ENCODE measurements at places on chromosomes 16 and 17. TPM values are rescaled to one million over a fixed set of nuclear protein-coding genes. Genes with fewer than 3 reads are reported as not detected.

SOX9 gene
- not detected for total RNA-seq

RPRML gene
- total RNA-seq, result not detected

BTBD17 gene
- total RNA-seq, result not detected

DNAJC7 gene
- 124 TPM for total RNA-seq

DNA sequence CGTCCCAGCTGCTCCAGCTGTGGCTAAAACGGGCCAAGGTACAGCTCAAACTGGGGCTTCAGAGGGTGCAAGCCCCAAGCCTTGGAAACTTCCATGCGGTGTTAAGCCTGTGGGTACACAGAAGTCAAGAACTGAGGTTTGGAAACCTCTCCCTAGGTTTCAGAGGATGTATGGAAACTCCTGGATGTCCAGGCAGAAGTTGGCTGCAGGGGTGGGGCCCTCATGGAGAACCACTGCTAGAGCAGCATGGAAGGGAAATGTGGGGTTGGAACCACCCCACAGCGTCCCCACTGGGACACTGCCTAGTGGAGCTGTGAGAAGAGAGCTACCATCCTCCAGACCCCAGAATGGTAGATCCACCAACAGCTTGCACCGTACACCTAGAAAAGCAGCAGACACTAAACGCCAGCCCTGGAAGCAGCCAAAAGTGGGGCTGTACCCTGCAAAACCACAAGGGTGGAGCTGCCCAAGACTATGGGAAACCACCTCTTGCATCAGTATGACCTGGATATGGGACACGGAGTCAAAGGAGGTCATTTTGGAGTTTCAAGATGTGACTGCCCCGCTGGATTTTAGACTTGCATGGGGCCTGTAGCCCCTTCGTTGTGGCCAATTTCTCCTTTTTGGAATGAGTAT is 2.2 kb downstream of the SDR42E1 start:
- no peak for DNase-seq

DNA sequence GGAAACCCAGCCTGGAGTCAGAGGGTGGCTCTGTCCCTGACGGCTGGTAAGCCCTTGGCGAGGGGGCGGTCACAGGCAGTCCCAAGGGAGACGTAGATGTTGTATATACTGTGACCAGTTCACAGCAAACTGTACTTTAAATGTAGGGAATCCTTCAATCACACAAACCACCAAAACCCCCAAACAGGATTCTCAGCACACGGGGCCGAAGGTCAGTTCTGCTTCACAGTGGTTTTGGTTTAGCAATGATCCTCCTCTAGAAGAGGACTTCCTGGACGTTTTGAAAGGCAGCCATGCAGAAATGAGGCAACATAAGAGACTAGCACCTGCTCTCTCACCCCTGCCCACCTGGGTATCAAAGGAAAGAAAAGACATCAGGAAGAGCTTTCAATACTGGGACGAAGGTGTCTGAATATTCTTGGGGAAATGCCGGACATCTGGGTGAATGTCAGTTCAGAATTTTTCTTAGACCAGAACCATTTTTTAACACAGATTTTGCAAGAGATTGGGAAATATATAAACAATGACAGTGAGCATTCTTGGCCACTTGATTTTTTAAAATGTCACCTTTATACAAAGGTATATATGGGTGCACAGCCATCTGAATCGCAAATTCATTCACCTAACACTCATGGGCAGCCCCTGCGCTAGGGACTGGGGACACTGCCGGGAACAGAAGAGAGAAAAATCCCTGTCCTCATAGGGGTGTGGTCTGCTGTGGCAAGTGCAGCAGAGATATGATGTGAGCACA is 74.2 kb downstream of the CRISPLD2 start:
- no peak for DNase-seq

GRCh38 chr17:4934173-4934979 is 2.3 kb downstream of the GP1BA start:
- no peak for DNase-seq

DNA sequence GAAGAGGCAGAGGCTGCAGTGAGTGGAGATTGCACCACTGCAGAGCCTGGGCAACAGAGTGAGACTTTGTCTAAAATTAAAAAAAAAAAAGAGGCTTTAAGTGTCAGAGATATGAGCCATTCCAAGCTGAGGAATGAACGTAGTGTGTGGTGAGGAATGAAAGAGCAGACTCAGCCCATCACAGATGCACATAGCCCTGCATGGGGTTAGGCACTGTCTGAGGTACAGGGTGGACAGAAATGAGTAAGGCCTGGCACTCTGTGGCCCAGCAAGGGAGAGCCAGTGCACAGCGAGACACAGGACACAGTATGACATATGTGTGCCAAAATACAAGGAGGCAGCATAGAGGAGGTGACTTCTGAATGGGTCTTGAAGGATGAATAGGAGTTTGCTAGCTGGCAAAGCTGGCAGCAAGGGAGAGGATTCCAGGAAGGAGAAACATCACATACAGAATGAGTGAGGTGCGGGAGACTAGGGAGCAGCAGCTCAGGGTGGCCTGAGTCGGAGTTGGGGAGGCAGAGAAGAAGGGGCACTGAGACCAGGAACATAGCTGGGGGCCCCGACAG is 8.7 kb upstream of the ZNF469 start:
- DNase-seq, result no peak

All from CD8-positive, alpha-beta T cell (primary cell).